ENCODE measurements at places on chromosomes 4 and X.

DNA sequence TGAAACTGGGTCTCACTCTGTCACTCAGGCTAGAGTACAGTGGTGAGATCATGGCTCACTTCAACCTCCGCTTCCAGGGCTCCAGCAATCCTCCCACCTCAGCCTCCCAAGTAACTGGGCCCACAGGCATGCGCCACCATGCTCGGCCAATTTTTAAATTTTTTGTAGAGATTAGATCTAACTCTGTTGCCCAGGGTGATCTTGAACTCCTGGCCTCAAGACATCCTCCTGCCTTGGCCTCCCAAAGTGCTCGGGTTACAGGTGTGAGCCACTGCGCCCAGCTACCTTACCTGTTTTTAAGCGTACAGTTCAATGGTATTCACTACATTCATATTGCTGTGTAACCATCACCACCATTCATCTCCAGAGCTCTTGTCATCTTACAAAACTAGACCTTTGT, 41.5 kb downstream of the ING2 start:
- DNase-seq, result no peak

GRCh38 chr4:41069257-41069656, 145.1 kb downstream of the APBB2 start:
- no peak for DNase-seq

GRCh38 chr4:25861951-25862410, 807 bp downstream of the SEL1L3 start:
- DNase-seq, result peak; percentile 24

DNA sequence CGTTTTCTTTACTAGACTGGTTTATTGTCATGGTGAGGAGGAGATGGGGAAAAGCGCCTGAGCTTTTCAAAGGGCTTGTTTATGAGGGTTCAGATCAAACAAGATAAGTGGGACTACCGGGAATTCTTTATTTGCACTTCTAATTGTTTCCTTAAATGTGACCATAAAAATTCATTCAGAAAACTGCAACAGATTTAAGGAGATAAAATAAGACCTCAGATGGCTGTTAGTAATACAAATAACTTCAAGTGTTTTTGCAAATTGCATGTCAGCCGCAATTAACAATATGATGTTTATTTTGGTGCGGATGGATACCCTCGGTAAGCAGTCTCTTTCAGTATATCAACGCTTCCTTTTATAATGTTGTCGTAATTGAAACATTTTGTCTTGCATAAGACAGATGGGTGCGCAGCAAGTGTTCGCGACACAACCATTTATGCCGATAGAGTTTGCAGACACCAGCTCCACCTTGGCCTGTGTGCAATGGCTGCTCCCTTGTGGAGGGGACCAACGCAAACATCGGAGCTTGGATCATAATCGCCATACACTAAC, 151.0 kb downstream of the C4orf33 start:
- no peak for DNase-seq

- DNase-seq, result no peak
Observed at GRCh38 chr4:22745234-22745633, 52.5 kb downstream of the GBA3 start.

DNA sequence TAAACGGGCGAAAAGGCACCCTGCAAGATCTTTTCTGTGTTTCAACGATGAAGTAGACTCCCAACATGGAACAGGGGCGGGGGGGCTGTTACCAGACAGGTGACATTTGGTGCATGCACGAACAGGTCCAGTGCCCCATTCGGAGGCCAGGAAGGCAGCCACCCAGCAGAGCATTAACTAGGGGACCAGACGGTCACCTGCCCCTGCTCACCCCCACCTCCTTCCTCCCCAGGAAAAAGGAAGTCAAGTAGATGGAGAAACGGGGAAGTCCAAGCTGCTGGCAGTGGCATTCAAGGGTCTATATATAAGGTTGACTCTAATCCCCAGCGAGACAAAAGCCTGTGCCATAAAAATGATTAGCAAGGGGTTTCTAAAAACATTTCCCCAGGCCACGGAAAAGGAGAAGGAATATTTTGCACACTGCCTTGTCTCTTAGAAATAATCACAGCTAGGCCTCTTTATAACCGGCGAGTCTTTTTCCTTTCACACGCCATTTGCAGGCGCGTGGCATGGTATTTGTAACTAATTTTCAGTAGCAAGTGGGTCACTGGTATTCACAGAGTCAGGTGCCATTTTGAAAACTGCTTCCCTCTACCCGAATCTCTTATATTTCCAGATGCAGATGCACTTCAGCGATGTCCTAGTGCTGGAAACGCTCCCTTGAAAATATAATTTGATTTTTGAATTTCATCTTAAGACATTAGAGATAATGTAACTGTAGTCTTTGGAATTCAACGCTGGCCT, 1.2 kb upstream of the TMSB4X start:
- no peak for DNase-seq

- DNase-seq, result no peak
Observed at GRCh38 chr4:148255344-148255720, 186.9 kb downstream of the NR3C2 start.

DNA sequence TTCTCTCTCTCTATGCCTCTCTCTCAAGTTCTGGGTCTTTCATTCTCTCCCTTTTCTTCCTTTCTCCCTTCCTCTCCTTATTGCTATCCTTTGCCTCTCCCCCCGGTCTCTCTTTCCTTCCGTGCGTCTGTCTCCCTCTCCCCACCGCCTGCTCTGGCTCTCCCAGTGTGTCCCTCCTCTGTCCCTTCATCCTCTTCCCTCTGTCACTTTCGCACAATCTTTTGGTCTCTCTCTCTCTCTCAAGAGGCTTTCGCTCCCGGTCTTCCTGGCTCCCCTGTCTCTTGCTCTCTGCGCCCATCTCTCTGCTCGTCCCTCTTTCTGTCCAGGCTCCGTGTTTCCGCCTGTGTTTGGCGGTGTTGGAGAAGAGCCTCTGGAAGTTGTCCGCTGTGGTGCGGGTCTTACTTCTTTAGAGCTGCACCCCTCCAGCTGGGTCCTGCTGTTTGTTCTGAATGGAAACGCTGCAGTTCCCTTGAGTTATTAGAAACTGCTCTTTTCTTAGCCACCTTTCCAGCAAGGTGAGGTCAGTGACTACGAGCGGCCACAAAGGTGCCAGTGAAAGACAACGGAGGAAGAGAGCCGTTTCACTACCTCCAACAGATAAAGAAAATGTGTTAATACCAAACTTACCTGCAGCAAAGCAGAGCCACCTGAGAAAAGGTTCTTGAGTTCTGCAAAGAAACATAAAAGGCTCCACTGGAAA, 1.1 kb downstream of the BMPR1B start:
- DNase-seq, result no peak

DNA sequence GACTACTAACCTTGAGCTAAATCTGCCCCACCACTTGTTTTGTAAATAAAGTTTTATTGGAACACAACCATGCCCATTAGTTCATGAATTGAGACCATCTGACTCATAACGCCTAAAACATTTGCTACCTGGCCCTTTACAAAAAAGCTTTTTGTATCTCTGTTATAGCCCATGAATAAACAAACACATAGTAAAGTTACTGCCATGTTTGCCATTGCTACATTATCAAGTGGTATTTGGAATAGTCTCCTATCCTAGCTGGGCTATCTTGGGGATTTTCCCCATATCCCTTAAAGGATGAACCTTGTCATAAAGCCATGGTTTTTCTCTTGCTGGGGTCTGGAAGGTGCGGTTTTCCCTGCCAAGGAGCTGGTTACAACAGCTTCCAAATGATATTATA, 112.3 kb downstream of the FAM9B start:
- DNase-seq, result no peak

DNA sequence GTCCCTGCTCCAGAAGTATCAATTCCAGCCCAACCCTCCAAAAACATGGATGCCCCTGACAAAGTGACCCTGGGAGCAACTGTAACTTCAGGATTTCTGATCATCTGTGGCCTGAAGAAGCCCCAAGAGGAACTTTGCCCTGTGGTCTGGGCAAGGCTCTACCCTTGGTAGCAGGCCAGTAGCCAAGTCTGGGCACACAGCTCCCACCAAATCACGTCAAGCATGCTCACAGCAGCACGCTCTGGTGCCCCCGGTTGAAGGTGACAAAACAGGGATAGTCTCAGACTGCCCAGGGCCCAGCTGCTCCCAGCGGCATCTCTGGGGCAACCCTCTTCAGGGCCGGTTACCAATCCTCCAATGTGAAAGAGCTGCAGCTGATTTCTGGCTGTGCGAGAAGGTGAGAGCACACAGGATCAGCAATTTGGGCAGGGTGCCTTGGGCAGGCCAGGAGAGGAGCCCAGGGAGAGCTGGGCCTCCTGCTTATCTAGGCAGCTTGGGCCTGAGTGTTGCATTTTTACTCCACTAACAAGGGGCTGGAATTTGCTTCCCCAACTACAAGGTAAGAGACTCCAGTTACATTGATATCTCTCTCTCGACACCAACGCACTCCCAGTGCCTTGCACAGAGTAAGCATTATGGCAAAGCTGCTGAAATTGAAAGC, 418.1 kb downstream of the BCOR start:
- DNase-seq, result no peak

DNA sequence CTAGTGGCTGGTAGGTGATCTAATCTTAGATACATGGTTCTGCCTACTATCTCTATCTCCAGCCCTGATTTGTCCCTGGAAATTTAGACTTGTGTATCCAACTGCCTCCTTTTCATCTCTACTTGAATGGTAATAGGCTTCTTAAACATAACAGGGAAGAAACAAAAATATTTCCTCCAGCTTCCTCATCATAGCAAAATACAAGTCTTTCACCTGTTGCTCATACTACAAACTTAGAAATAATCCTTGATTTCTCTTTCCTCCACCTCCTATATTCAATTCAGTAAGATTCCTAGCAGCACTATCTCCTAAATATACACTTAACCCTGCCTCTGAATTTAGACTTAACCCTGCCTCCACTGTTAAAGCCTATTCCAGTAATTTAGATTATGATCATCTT, 373.3 kb upstream of the ACTRT1 start:
- no peak for DNase-seq

- no peak for DNase-seq
Observed at GRCh38 chrX:4358577-4358976, 645.1 kb upstream of the PRKX start.

Data from H54 (cell line).